ENCODE measurements at places on chromosomes 11 and 22. TPM values are rescaled to one million over a fixed set of nuclear protein-coding genes. Genes with fewer than 3 reads are reported as not detected.
A peak's percentile ranks its signal among the peaks of the same experiment; 100 is the strongest.

SLC17A6 gene
- total RNA-seq, result not detected

DNA sequence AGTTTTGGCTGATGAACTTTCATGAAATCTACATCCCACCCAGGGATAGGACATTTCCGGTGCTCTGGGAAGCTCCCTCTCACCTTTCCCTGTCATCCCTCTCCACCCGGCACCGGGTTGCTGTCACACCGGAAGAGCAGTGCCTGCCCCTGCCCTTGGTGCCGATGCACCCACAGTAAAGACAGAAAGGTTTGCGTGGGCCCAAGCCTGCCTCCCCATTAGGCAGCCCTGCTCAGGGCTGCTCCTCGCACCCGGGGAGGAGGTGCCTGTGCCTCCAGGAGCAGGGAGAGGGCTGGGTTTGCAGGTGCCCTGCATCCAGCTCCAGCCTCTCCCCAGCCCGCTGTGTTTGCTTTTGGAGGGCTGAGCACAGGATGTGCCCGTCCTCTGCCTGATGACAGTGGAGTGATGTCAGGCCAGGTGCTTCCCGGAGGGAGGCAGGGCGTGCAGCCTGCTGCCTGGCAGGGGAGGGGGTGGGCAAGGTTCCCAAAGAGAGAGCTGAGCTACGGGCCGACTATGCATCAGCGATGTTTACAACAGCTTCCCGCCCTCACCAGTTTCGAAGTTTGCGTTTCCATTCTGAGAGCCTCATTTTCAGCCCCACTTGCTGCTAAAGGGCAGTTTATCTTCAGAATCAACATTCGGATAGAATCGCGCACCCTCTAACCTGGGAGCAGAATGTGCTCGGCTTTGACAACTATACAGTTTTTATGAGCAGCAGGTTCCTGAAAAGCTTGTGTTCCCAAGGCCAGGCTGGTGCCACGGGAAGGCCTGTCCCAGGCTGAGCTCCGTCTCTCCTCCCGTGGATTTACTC lies 83.2 kb upstream of the CLDN5 start:
- DNase-seq, result no peak

DNA sequence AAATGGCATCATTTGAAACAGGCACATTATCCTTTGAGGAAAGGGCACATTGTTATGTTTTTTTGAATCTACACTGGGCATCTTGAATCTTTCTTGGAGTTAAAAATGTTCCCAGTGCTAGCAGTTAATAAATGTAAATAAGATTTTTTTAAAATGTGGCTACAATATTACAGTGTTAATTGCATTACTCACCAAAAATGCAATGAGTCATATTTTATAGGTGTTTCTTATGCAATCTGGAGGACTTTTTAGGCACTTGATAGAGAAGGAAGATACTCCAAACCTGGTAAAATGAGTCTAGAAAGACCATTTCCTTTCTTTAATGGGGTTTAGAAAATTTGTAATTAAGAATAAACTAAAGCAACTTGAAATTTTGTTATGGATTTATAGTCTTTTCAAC lies 238.0 kb downstream of the METTL15 start:
- DNase-seq, result no peak

DNA sequence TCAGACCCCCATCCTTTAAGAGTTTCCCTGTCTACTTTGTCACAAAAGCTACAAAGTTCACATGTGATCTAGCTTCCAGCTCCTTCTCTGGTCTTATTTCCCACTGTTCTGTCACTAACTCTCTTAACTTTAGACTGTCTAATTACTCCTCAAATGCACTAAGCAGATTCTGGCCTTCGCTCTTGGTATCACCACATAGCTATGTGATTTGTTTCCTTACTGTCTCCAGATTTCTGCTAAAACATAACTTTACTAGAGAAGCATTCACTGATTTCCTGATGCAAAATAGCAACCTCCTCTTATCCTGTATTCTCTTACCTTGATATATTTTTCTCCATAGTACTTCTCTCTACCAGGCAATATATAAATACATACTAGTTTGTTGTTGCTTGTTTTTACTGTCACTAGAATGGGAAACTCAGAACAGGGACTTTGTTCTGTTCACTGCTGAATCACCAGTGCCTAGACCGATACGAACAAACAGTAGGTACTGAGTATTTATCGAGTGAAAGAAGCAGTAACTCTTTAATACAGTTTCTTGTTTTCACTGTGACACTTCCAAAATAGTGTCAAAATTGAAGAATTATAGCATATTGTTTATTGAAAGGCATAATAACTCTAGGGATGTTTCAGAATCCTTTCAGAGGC lies 205.6 kb downstream of the DDX10 start:
- no peak for DNase-seq

GRCh38 chr11:75810637-75811390 lies 4.2 kb upstream of the UVRAG start:
- no peak for DNase-seq

- DNase-seq, result no peak
Measured at GRCh38 chr22:30430933-30431332, 5.4 kb downstream of the MTFP1 start.

- DNase-seq, result peak; percentile 61
Measured at GRCh38 chr22:21015466-21016006, 571 bp downstream of the P2RX6 start.

DNA sequence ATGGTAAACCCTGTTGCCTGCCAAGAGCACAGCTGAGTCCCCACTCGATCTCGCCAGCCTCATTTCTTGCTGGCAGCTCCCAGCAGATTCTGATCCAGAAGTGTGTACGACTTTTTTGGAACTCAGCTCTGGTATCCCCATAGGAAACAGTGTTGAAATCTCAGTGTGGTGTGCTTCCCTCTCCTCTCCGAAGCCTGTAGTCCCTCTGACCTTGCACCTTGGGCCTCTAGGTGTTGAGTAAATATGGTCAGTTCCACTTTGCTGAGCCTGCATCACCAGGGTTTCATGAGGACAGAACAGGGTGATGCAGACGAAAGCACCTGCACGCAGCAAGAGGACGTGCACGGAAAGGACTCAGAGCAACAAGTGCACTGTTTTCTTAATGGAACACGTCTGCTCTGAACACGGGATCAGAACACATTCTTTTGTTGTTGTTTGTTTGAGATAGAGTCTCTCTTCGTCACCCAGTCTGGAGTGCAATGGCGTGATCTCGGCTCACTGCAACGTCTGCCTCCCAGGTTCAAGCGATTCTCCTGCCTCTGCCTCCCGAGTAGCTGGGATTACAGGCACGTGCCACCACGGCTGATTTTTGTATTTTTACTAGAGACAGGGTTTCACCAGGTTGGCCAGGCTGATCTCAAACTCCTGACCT lies 3.8 kb upstream of the CPT1A start:
- DNase-seq, result no peak

DNA sequence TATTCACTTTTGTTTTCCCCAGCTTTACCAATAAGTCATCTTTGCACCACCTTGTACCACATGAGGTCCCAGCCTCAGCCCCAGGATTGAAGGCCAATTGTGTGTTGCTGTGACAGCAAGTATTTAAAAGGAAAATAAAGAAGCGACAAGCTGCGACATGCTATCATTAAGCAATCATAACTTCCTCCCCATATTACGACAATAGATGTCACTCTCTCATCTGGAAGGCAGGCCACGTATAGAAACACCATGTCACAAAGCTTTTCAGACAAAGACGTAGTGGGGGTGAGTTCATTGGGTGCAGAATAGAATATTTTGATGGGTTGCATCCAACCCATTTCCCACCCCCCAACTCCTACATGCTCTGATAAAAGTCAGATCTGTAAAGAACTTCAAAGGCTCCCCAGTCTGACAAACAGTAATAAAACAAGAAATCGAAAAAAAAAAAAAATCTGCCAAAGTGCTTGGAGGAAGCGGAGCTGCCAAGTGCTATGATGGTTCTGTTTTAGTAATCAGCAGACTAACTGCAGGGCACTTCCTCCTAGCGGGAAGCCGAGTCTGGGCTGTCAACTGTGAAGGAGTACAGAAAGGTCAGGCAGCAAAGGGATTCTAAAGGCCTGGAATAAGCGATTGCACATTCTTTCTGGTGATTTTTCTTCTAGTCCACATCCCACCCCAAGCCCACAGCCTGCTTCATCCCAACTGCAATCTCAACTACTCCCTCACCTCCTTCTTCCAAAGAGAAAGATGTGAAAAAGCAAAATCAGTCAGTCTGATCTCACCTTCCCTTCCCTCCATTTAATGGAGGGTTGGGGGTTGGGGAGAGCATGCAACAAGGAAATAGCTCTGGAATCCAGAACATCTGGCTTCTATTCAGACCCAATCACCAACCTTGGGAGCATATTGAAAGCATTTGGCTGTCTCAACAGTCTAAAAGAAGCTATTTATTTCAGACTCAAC lies 131.4 kb upstream of the UBASH3B start:
- DNase-seq, result no peak

GRCh38 chr11:86639137-86639536 lies 33.3 kb downstream of the ME3 start:
- DNase-seq, result no peak

DNA sequence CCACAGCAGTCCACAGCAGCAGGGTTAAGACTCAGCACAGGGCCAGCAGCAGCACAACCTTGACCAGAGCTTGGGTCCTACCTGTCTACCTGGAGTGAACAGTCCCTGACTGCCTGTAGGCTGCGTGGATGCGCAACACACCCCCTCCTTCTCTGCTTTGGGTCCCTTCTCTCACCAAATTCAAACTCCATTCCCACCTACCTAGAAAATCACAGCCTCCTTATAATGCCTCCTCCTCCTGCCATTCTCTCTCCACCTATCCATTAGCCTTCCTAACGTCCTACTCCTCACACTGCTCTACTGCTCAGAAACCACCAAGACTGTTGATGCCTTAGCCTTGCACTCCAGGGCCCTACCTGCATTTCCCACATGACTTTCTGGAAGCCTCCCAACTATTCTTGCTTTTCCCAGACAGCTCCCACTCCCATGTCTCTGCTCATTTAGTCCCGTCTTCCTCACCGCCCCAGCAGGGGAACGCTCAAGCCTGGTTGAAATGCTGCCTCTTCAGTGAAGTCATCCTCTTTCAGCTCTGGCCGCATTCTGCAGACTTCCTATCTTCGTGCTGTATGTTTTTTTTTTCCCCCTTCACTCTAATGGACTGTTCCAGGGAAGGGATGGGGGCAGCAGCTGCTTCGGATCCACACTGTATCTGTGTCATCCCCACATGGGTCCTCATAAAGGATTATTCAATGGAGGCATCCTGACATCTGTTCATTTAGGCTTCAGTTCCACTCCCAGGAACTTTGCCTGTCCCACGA lies 3.3 kb downstream of the IL18BP start:
- no peak for DNase-seq

OR10G8 gene
- not detected for total RNA-seq

GRCh38 chr11:112300094-112300786 lies 39.6 kb upstream of the PLET1 start:
- no peak for DNase-seq
